Activated naive CD8-positive, alpha-beta T cell treated with anti-CD3 and anti-CD28 coated beads, Interleukin-2, amount 50 U/mL, for 16 hours (primary cell): ENCODE measurements at places on chromosomes 5 and 9.

GRCh38 chr5:3359642-3360041, 236.0 kb upstream of the IRX1 start:
- DNase-seq = no peak

GRCh38 chr5:41793141-41793770, 77.0 kb downstream of the OXCT1 start:
- no peak for DNase-seq

DNA sequence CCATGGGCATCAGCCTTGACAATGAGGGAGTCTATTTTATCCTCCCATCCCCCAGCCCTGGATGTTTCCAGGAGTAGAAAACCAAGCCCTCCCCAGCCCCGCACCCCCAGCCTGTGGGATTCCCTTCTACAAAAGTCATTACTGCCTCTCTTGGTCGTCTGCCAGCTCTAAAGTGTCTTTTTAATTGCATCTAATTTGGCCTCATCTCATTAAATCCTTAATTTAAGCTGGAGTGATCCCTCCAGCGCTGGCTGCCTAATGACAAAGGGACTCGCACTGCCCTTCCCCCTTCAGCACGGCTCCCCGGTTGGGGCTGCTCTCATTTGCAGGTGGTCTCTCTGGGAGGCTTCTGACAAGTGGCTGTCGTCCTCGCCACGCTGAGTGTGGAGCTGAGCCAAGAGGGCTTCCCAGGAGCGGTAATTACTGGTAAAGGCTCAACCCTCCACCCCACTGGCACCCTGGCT, 107.9 kb upstream of the ALDH1B1 start:
- no peak for DNase-seq

DNA sequence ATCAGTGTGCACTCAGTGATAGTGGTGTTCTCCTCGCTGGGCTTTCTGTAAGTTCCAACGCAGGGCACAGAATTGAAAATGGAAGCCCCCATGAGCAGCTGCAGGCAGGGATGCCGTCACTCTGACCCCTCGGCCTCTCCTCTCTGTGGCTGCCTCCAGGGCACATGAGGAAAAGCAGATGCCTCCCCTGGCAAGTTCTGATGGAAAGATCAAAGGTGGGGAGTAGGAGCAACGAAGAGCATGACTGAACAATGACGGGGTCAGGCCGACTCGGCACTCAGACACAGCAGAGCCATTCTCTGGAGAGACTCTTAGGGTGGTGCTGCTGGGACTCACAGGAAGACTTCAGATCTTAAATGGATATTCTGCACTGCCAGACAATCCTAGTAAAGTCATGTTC, 65.6 kb upstream of the CKMT2 start:
- no peak for DNase-seq

DNA sequence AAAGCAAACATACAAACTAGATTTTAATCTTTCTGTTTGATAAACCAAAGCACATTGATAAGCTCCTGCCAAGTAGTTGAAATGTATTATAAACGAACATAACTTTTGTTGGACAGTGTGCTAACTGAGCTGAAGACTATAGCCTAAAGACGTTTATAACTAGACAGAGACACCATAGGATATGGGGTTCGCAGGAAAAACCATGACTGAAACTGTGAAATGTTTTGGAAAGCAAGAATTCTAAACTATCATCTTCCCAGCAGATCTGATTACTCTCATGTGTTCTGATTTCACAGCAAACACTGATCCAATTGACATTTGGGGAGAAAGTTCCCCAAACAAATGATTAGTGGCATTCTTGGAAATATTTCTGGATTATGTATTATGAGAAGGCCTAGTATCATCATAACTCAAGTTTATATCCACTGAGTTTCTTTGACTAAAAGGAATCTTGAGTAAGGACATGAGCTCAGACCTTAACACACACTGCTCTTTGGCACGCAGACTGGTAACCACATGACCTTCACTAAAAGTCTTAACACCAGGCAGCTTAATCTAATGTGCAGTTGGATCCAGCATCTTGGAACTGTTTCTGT, 375.2 kb downstream of the ZNF608 start:
- no peak for DNase-seq

GRCh38 chr9:77882294-77882693, 149.3 kb downstream of the GNAQ start:
- DNase-seq = no peak

DNA sequence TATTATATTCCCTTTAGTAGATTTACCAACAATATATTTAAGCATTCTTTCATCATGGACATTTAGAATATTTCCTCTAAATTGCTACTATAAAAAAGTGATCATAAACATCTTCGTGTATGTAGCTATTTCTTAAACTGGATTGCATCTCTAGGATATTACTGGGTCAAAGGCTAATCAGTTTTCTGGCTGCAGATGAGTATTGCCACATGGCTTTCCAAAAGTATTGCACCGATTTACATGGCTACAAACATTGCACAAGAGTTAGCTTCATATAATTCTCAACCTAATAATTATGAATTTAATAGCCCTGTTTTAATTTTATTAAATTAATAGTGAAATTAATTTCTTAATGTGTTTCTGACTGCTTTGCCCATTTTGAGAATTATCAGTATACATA, 183.4 kb downstream of the DMRT2 start:
- DNase-seq = no peak

DNA sequence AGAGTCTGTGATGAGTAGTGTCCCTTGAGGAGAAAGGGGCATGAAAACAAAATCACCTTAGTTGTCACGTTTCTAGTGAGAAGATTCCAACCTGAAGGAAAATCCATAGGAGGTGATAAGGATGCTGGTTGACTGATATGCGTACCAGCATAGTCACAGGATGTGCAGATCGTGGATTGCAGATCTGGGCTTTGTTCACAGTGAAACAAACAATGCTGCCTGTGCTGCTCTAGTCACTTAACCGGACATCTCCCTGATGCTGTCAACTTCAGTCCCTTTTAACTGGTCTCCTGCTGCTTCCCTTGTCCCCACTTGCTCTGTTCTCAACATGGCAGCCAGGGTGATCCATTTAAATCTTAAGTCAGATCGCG, 89.7 kb downstream of the IQGAP2 start:
- DNase-seq = no peak

- no peak for DNase-seq
Measured at GRCh38 chr5:93623153-93623552, 40.1 kb downstream of the NR2F1 start.

DNA sequence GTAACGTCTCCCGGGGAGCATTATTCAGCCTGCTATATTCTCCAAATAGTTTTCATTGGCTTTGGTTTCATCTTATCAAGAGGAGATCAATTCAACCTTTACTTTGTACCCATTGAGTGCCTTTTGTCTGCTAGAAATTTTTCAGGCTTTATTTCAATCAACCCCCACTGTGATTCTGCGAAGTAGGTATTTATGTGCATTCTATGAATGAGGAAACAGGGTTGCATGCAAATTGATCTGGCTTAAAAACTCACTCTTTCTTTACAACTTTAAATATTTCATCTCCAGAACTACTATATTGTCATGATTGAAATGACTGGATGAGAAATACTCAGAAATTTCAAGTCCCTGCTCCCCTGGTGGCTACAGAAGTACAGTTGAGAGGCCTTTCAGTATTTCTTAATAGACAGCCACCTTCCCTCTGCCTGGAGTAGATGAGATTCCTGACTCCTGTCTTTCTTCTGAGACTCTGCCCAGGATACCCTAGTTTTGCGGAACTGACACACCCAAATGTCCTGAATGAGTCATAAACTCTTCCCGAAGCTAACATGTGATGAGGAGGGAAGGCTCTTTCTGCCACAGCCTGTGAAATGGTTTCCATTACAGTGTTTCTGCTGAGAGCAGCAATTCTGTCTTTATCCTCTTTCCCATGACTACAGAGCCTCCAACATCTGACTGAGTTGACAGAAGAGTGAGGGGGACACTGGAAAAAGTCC, 52.6 kb upstream of the TNC start:
- DNase-seq = no peak

- no peak for DNase-seq
Measured at GRCh38 chr9:87422999-87423398, 74.7 kb upstream of the DAPK1 start.

DNA sequence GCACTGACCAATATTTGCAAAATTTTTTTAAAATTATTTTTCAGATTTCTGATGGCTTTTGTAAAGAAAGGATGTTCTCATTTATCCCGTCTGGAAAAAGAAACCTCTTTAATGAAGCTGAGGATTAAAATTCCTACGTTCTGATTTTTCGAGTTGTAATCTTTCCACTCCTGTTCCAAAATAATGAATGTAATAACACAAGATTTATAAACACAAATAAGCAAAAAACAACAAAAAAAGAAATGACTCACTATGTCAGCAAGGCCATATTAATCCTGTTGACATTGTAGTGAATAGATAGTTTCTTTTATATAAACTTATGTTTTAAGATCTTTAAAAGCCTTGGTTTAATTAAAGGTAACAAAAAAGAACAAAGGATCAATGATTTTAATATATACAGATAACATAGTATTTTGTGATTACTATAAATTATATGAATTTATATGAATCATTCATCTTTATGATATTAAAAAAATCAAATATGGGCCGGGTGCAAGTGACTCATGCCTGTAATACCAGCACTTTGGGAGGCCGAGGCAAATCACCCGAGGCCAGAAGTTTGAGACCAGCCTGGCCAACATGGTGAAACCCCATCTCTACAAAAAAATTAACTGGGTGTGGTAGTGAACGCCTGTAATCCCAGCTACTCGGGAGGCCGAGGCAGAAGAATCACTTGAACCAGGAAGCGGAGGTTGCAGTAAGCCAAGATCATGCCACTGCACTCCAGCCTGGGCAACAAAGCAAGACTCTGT, 336.6 kb upstream of the DAB2 start:
- DNase-seq = no peak

GRCh38 chr9:98231770-98232478, 23.5 kb downstream of the TBC1D2 start:
- DNase-seq = no peak

DNA sequence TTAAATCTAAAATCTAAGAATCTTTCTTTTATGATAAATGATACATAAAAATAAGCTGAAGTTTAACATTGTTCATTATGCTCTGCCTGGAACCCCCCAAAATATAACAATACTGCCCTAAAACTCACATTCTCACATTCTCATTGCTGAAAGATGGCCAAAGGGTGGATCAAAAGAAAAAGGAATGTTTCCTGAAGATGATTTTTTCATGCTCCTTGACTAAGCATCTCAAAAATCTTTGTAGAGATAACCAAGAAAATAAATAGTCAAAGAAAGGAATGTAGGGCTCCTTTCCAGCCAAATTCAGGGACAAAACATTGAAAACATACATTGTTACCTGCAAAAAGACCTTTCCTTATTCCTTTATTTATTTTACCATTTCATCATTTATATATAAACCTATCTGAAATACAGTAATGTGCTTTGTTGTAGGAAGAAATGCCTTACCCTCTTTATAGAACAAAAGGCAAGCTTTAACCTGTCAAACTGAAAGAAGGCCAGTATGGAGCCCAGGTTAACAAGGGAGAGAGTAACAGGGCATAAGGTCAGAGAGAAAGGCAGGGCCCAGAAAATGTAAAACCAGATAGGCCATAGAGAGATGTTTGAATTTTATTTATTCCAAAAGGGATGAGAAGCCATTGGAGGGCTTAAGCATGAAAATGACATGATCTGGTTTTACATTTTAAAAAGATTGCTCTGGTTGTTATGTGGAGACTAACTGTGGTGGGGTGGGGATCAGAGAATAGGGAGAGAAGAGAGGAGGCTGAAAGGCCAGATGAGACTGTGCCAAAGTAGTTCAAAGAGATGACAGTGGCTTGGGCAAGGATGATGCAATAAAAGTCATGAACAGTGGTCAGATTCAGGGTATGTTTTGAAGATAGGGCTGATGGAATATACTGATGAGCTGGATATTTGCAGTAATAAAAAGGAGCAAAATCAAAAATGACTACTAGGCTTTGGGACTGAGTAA, 37.3 kb upstream of the CDK5RAP2 start:
- DNase-seq = no peak

DNA sequence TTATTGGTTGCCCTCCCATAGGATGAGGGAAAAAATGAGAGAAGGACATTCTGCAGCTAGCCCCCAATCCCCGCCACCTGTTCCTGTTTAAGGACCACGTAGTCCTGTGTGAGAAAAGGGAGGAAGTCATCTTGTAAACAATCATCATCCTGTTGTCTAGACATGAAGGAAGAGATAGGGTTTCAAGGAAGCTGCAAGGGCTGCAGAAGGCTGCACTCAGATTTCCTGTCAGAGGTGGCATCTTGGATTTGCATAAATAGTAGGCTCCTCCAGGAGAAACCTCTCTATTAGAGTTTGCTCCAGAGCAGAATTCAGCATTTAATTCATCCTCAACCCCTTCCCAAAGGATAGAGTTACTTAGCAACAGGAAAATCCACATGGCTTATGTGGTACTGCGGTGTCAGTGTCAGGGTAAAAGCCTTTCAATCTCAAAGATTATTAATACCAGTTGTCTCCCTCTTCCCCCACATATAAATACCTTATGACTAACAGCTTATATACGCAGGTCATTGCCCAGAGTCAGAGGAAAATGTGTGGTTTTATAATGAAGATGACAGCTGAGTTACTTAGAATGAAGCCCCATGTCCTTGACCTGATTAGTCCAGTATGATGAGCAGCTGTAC, 4.6 kb upstream of the DNAJC18 start:
- no peak for DNase-seq

DNA sequence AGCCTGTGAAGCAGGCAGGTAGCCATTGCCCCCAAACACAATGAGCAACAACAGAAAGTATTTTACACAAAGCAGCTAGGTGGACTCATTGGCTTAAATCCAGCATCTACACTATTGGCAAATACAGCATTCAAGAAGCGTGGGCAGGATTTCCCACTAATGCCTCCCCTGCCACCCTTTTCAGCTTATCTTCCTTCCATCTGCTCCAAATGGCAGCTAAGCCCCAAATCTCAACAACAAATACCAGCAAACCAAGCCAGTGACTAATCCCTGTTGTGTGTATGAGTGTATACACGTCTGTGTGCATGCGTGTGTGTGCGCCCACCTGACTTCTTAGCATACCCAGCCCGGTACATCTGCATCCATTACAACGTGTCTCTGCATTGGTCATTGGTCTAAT, 151.2 kb upstream of the WWC1 start:
- no peak for DNase-seq

DNA sequence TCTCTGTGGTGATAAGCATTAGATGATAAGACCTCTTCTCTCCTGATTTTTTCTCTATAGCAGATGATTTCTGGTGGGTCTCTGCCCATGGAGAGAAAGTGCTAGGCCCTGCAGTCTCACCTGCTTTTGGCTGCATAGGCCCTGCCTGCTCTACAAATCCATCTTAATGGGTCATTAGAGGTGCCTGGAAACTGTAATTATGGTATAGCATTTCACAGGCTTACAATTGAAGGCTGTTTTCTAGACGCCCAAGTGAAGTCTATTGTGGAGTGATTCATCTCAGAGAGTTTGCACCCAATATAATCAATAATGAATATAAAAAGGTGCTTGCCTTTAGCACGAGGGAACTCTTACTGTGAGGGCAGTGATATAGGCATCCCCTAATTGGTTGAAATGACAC, 33.8 kb downstream of the NEUROG1 start:
- DNase-seq = no peak

GRCh38 chr5:122656160-122656559, 118.7 kb upstream of the SNX2 start:
- DNase-seq = no peak
